ENCODE measurements at places on chromosomes 1 and 21.

DNA sequence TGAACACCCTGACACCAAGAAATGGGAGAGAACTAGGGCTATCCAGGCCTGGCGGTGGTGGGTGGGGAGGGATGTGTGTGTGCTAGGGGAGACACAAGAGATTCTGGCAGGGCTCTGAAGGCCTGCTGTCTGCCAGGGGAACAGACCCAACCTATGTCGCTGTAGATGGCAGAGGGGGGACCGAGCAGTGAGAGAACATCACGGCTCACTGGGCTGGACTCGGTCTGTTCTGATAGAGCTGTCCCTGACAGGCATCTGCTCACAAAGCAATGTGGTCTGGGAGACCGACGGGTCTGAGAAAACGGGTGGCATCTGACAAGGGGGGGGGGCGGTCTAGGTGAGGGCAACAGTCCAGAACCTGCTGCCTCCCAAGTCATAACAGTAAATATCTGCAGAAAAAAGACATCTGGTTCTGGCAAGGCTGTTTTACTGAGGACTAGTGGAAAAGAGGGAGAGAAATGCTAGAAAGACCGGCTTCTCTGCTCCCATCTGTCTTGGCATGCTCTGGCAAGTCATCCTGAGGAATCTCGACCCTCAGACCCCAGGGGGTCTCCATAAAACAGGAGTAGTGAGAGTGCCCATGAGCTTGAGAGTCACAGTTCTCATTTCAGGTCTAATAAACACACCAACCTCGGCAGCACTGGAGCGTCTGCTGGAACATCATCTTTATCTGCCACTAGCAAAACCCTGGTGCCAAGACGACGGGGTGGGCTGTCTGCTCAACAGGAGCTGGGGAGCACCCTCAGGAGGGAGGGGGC, 36.5 kb downstream of the SLC66A1 start:
- no peak for DNase-seq

DNA sequence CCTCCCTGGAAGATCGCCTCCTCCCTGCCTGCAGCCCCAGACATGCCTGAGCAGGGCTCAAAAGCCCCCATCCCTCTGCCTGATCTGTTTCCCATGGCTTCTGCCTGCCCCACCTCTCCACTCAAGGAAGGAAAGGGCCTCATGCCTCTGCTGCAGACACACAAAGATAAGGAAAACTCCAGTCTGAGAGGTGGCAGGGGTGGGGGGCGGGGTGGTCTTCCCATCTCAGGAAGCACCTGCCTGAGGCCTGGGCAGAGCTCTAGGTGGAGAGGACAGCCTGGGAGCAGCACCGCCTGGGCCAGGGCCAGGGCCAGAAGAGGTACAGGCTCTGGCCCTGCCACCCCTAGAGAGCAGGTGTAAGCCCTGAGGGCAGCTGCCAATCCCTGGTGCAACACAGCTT, 4.1 kb upstream of the GJB3 start:
- DNase-seq, result no peak

DNA sequence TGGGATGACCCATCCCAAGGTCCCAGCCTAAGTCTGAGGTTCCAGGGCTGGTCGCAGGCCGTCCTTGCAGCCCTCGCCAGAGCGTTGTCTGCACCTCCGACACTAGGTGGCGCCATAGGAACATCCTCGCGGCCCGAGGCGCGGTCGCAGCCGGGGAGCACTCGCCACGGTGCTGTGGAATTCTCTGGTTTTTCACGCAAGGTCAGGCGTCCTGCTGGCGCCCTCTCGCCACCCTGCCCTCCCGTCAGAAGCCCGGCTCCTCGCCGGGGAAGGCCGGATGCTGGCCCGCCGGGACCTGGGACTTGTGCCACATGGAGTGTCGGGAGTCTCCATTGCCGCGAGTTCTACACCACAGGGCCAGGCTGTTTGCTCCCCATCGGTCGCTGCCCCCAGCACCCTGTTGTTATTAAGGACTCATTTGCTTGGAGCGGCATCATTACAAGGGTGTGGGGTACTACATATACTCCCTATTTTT, 196.8 kb upstream of the LMO4 start:
- DNase-seq, result no peak

- no peak for DNase-seq
These were observed 13.5 kb downstream of the LDLRAP1 start for GRCh38 chr1:25556791-25557476.

- DNase-seq, result no peak
These were observed 459.3 kb upstream of the ADAMTS5 start for GRCh38 chr21:27426196-27426595.

DNA sequence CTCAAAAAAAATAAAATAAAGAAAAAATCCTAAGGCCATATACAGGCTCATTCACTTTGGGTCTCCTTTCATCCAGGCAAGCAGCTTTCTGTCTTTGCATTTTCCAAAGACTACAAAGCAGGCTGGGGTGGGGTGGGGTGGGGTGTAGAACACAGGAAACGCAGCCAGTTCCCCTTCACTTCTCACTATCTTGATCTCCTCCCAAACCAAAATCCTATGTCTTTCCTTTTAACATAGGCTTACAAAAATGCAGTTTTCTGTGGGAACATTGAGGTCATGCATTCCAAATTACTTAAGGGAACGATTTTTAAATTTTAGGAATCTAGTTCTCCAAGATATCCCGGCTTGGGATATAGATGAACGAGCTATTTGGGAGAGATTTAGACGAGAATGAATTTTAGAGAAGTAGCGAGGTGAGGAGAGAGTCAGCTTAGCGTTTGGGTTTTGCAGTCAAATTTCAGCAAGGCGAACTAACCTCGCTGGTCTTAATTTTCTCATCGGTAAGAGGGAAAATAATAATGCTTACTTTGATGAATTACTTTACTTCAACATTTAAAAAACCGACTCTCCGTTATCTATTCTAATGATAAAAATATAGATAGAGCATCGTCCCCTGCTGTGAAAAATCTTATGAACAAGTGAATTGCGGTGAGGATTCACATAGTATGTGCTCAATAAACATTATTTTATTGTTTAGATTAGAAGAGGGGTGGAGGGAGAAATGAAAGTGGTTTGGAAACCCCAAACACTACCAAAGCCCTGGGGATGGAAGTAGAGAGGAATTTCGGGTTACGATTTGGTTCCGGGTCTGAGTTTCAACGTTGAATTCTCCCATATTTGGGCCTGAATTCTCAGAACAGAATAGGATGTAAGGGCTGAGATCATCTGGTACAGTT, 735 bp upstream of the STX12 start:
- no peak for DNase-seq

DNA sequence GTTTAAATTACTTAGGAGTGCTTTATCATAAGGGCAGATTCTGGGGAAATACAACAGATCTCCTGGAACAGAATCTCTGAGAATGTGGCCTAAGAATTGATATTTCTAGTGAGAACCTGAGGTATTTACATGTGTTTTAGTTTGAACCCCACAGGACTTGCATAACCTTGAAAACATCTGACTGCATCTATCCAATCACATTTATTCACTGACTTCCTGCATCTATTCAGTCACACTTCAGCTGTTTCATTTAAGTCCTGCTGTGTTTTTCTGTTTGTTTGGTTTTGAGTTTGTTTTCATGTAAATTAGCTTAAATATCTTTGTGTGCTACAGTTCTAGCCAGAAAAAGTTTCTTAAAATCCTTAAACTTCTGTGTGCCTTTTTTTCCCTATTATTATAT, 1260.7 kb downstream of the PLA2G4A start:
- no peak for DNase-seq

DNA sequence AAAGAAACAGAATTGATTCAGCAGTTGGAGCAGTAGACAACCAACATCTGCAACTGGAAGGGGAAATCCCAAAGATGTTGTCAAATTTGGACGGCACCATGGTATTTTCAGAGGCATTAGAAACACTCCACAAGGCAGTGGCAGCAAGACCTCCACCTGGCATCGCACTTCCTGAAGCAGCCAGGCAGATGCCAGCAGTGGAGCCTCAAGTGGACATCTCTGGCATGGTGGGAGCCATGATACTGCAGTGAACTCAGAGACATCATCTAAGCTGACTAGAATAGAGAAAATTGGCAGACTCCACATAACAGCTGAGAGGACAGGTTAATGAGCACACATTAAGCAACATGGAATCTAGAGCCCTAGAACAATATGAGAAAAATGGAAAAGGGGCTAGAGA, 33.9 kb upstream of the RGS8 start:
- no peak for DNase-seq

DNA sequence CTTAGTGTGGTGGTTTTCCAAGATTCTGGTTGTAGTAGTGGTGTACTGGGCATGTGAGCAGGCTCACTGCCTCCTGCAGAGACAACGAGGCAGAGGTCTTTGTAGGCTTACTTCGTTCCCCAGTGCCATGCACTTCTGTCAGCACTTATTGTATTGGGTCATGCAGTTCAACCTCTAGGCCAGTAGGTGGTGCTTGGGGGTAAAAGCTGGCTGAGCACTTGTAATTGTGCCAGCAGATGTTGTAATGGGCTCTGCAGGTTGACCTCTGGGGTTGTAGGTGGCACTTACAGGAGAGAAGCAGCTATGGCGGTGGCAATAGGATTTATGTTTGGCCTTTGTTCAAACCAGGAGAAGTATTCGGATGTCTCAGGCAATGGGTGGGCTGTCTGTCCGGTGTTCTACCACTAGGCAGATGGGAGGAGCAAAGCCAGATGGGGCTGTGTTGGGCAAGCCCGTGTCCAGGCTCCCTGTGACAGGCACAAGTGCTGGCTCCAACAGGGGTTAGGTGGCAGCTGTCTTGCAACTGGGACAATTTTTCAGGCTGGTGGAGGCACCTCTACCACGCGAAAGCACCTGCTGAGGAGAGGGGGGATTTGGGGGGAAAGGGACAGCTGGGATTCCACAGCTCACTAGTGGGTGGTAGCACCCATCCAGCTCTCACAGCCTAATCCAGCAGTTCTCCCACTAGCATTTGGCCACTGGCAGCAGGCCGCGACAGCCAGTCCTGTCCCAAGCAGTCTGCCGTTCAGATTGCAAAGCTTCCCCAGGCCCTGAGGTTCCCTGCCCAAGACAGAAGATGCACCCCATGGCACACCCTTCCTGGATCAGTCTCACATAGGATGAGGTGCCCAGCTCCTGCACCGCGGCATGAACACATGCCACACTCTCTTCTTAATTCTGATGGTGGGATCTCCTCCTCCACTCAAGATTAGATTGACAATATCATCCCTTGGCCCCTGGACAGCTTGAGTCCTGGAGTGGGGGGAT, 274.5 kb downstream of the CTH start:
- DNase-seq, result no peak

- no peak for DNase-seq
These were observed 98.1 kb downstream of the ADSS2 start for GRCh38 chr1:244353551-244354091.

DNA sequence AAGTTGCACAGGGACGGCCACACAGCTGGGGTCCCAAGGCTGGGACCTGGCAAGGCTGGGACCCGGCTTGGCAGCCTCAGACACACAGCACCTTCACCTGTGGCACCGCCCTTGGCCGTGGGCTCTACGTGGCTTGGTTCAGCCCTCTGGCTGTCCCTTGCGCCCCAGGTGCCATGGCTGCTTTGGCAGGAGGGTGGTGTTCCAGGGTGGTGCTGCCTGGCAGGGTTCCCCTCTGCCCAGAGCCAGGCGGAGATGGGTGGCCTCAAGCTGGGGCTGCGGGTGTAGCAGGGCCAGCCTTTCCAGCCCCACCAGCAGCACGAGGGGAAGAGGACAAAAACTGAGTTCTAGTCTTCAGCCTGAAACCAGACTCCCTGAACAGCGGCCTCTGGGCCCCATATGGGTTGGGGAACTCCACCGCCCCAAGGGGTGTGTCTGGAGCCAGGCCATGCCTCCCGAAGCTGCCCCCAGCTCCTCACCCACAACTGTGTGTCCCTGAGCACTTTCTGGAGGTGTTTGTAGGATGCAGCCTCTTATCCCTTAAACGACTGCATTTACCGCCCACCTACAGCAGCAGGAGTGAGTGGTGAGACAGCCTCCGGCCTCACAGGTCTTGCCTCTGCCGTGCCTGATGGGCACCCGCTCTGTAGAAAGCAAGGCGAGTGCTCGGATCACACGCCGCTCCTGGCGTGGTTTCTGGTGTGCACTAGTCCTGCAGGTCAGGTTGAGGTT, 92.3 kb downstream of the PDE9A start:
- no peak for DNase-seq

DNA sequence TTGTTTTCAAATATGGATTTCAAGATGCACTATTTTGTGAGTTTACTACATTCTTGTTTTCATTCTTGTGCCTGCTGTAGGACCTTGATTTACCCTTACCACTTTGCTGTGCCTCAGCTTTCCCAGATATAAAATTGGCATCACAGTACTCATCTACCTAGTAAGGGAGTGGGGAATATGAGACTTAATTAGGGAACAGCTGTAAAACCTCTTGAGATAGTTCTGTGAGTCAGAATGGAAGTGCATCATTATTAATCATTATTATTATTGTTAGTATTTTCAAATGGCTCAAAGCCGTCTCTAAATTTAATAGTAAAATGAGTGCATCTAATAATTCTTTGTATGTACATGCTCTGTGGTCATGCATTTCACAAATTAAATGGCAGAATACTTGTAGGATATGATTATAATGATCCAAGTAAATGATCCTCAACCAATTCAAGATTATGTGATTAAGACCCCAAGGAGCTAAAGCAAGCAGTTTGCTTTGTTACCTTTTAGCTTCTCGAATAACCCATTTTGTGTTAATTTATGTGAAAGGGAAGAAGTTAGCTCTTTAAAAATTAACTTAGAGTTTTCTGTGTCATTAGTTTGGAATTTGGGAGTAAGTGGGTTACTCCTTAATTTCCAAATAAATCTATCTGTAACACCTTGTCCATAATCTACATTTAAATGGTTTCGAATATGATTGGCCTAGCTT, 155.4 kb downstream of the NFIA start:
- DNase-seq, result no peak

- DNase-seq, result no peak
These were observed 12.4 kb downstream of the ALX3 start for GRCh38 chr1:110057963-110058518.

GRCh38 chr1:6795203-6795602, 9.9 kb downstream of the CAMTA1 start:
- no peak for DNase-seq

GRCh38 chr21:32336711-32337110, 38.1 kb downstream of the MRAP start:
- DNase-seq, result no peak

GRCh38 chr1:34771573-34772371, 9.2 kb upstream of the GJB3 start:
- DNase-seq, result no peak

DNA sequence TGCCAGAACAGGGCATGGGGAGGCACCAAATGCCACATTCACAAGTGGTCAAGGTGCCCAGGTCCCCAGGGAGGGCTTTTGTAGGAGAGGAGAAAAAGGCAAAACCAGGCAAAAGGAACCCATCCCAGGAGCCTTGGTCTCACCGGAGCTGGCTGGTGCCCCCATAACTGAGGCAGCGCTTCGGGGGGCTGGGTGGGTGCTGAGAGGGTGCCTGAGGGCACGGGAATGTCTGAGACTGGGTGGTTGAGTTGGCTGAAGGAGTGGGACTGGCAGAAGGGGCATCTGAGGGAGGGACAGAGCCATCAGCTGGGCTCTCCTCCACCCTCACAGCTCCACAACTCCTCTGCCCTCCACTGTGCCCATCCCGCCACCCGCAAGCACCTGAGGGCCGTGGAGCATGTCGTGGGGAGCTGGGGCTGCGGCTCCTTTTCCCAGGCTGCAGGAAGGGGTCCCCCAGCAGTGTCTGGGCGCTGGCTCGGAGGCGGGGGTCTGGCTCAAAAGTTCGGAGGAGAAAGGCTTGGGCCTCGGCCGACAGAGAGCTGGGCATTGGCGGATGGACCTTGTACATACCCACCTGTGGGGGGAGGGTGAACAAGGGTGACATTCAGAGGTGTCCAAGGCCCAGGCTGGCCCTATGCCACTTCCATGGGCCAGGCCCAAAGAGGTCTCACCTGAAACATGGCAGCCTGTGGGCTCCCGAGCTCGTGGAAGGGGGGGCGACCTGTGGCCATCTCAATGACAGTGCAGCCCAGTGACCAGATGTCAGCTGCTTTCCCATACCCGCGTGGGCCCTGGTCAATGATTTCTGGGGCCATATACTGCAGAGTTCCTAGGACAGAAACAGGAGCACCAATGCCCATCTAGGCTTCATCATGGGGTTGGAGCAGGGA, 8.5 kb downstream of the MAP3K6 start:
- DNase-seq, result no peak

Measured in NCI-H1417 treated with DMSO at 0.1 percent for 48 hours (cell line).